Osteoblast (primary cell): ENCODE measurements at places on chromosomes 7 and 10. TPM values are rescaled to one million over a fixed set of nuclear protein-coding genes. Genes with fewer than 3 reads are reported as not detected.

Gene VAX1
- total RNA-seq = not detected in 2 replicates

Gene SMO
- 19.9 and 23.9 TPM in 2 replicates for total RNA-seq

Gene ODAD2
- total RNA-seq = 0.59 and 0.72 TPM in 2 replicates

DNA sequence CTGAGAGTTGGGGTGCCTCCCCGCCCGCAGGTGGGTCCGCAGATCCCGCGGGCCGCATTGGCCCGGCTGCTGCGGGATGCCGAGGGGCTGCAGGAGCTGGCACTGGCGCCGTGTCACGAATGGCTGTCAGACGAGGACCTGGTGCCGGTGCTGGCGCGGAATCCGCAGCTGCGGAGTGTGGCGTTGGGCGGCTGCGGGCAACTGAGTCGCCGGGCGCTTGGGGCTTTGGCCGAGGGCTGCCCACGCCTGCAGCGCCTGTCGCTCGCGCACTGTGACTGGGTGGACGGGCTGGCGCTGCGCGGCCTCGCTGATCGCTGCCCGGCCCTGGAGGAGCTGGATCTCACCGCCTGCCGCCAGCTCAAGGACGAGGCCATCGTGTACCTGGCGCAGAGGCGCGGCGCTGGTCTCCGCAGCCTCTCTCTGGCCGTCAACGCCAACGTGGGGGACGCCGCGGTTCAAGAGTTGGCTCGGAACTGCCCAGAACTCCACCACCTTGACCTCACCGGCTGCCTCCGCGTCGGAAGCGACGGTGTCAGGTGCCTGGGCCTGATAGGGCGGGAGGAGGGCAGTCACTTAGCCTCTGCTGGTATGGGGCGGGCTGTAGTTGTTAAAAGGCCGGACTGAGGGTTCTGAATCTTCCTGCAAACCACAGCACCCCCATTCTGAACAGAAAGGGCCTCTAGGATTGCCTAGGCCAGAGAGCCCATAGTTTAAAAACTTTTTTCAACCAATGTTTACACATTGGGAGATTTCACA is 1.3 kb downstream of the FBXL15 start:
- H3K4me1 ChIP-seq = peaks cover 27% of the 10 kb centered on the region
- peak overlapping the region; percentile 69 for H3K27ac ChIP-seq
- DNase-seq = peak; percentile 89

DNA sequence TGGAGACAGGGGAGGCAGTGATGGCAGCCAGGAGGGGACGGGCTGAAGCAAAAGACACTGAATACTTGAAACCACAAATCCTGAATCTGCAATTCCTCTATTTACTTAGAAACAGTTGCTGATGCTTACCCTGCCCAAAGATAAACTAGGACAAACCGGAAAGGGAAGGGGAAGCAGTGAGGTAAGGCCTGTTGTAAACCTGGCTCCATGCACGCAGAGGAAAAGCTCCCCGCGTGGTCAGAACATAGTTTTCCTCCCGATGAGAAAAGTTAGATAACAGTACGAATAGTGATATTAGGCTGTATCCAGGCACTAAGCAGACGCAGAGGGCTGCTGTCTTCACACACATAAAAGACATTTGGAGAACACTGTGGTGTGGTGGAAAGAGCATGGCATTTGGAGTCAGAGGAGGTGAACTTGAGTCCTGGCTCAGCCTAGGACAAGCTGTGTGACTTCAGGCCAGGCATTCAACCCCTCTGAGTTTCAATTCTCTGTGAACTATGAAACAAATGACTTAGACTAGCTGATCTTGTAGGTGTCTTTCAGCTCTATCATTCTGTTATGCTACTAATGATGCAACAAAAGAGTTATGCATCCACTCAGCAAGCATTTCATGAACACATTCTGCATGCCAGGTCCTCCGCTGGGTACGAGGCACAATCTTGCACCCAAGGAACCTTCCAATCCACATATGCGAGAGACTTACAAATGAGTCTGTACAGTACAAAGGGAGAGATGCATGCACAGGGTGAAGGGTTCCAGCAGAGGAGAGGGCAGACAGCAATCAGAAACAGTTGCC is 80.9 kb downstream of the SORBS1 start:
- no peaks in the 10 kb centered on the region for H3K36me3 ChIP-seq
- H3K27me3 ChIP-seq = no peaks in the 10 kb centered on the region
- no peak overlapping the region for H3K27ac ChIP-seq
- no peaks in the 10 kb centered on the region for H3K4me1 ChIP-seq
- no peak for DNase-seq

- peak; percentile 74 for DNase-seq
- H3K4me3 ChIP-seq = no peak overlapping the region
- peaks cover 60% of the 10 kb centered on the region for H3K36me3 ChIP-seq
- H3K27ac ChIP-seq = no peak overlapping the region
- no peaks in the 10 kb centered on the region for H3K27me3 ChIP-seq
Measured at GRCh38 chr10:3126249-3126648, 46.3 kb downstream of the PITRM1 start.

GRCh38 chr7:41787651-41788350 is 84.9 kb upstream of the INHBA start:
- no peaks in the 10 kb centered on the region for H3K27me3 ChIP-seq
- peak; percentile 46 for DNase-seq
- no peak overlapping the region for H3K4me3 ChIP-seq
- H3K36me3 ChIP-seq = no peaks in the 10 kb centered on the region

DNA sequence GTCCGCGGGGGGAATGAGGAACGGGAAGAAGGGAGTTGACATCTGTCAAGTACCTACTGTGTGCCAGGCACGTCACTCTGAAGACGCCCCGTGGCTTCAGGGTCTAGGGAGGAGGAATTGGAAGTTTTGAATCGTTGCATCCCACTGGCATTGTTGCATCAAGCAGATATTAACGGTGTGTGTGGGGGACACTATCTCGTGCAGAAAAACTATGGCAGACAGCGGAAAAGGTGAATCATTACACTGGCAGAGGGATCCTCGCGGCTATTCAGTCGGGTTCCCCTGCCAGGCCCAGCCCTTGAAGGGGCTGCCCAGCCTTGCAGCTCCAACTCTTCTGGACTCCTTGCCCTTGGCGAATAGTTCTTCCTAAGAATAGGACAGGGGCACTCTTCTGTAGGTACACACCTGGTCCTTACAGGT is 1.0 kb upstream of the KIAA1549 start:
- H3K4me1 ChIP-seq = peaks cover 13% of the 10 kb centered on the region
- no peaks in the 10 kb centered on the region for H3K36me3 ChIP-seq
- no peaks in the 10 kb centered on the region for H3K27me3 ChIP-seq
- no peak overlapping the region for H3K27ac ChIP-seq

DNA sequence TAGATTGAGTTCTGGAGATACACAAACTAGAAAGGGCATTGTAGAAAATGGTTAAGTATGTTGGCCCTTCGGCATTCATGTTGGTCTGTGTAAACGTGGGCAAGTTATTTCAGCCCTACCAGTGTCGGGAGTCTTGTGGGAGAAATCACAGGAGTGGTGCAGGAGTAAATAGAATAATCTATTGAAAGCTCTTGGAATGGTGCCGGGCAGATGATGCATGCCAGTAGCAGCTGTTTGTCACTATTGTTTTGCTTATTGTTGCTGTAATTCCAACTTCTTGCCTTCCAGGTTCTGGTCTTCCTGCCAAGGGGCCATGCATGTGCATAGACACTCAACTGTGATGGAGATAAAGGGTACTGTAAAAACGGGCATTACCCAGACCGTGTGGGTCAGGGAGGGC is 259.4 kb downstream of the CAMK1D start:
- no peak overlapping the region for H3K4me3 ChIP-seq
- H3K36me3 ChIP-seq = no peaks in the 10 kb centered on the region
- H3K27me3 ChIP-seq = no peaks in the 10 kb centered on the region
- H3K4me1 ChIP-seq = peaks cover 11% of the 10 kb centered on the region
- peak; percentile 34 for DNase-seq
- H3K27ac ChIP-seq = no peak overlapping the region

- no peak overlapping the region for H3K27ac ChIP-seq
- no peaks in the 10 kb centered on the region for H3K36me3 ChIP-seq
- no peak overlapping the region for H3K4me3 ChIP-seq
Measured at GRCh38 chr10:47225928-47226645, 73.9 kb upstream of the GDF10 start.

GRCh38 chr7:142553216-142553615 is 196.1 kb upstream of the PRSS1 start:
- peaks cover 38% of the 10 kb centered on the region for H3K4me1 ChIP-seq
- H3K36me3 ChIP-seq = no peaks in the 10 kb centered on the region
- H3K27ac ChIP-seq = no peak overlapping the region
- no peaks in the 10 kb centered on the region for H3K27me3 ChIP-seq

DNA sequence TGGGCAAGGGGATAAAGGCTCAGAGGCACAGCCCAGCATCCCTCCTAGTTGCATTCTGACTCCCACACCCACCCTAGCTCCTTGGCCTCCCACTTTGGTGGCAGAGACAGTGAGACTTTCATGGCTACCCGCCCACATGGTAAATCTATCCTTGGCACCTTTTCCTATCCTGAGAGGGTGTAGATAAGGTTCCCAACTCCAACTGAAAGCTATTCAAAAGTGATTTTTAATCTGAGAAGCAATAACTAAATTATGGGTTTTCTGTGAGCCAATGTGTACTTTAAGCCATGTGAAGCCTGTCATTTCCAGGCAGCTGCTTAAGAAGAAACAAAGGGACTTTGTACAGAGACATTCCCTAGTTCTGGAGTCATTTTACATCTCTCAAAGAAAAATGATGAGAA is 9.1 kb downstream of the LAMB1 start:
- DNase-seq = no peak
- peaks cover 64% of the 10 kb centered on the region for H3K36me3 ChIP-seq
- no peak overlapping the region for H3K4me3 ChIP-seq
- no peaks in the 10 kb centered on the region for H3K27me3 ChIP-seq
- H3K27ac ChIP-seq = peak overlapping the region; percentile 73
